ENCODE measurements at places on chromosomes 7 and 10. TPM values are rescaled to one million over a fixed set of nuclear protein-coding genes. Genes with fewer than 3 reads are reported as not detected.

DNA sequence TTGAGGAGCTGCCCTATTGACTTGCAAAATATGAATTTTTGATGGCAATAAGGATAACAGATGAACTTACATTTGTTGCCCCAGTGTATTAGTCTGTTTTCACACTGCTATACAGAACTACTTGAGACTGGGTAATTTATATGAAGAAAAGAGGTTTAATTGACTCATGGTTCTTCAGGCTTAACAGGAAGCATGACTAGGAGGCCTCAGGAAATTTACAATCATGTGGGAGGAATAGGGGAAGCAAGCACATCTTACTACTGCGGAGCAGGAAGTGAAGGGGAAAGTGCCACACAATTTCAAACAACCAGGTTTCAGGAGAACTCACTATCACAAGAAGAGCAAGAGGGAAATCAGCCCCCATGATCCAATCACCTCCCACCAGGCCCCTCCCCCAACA, 57.9 kb downstream of the ZNF22 start:
- H3K27ac ChIP-seq: no peak overlapping the region
- no peaks in the 10 kb centered on the region for H3K4me1 ChIP-seq
- H3K4me3 ChIP-seq: no peak overlapping the region
- no peak for DNase-seq
- H3K36me3 ChIP-seq: no peaks in the 10 kb centered on the region

DNA sequence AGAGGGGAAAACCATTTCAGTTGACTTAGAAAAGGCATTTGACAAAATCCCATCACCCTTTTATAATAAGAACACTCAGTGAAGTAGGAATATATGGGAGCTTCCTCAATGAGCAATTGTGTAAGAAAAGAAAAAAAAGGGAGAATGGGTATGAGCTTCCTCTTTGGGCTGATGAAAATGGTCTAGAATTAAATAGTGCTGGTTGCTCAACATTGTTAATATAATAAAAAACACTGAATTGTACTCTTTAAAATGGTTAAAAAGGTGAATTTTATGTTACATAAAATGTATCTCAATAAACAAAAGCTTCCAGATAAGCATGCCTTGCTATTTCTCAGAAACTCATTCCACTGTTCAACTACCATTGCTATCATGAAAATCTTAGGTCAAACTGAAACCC, 40.6 kb downstream of the LRRC17 start:
- H3K36me3 ChIP-seq: peaks cover 2% of the 10 kb centered on the region
- no peak for DNase-seq
- H3K27ac ChIP-seq: no peak overlapping the region
- H3K4me1 ChIP-seq: no peaks in the 10 kb centered on the region
- H3K4me3 ChIP-seq: no peak overlapping the region

- peaks cover 9% of the 10 kb centered on the region for H3K27me3 ChIP-seq
- no peak for DNase-seq
- no peak overlapping the region for H3K4me3 ChIP-seq
- H3K4me1 ChIP-seq: no peaks in the 10 kb centered on the region
- no peaks in the 10 kb centered on the region for H3K36me3 ChIP-seq
Measured at GRCh38 chr10:33293076-33293475, 41.4 kb downstream of the NRP1 start.

DNA sequence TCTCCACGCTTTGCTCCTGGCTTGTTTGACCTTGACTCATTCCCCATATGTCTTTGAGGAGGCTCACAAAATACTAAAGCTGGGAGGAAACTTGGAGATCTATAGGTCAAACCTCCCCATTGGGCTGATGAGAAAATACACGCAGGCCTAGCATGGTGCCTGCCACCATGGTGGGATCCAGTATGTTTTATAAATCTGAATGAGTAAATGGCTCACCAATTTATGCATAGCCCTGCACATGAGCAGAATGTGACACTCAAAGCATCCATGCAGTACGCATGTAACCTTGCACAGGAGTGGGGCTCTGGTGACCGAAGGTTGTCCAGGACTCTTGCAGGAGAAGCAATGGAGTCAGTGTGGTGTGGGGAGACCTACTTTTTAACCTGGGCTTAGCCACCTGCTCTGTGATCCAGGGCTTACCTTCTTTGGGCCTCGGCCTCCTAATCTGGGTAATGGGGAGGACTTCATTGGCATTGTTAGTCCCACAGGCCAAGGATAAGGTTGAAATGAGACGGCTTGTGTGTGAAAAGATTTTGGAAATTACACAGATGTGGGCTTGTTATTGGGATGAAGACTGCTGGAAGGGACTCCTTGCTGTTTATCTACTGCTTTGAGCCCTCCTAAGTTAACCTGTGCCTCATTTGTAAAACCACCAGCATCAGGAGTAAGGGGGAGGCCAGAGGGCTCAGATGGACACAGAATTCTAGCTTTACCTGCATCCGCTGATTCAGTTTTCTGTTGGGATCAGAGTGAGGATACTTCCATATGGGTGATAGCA, 58.4 kb downstream of the ADCYAP1R1 start:
- H3K4me3 ChIP-seq: no peak overlapping the region
- H3K36me3 ChIP-seq: no peaks in the 10 kb centered on the region
- H3K27ac ChIP-seq: no peak overlapping the region
- H3K27me3 ChIP-seq: no peaks in the 10 kb centered on the region
- H3K4me1 ChIP-seq: no peaks in the 10 kb centered on the region
- no peak for DNase-seq

DNA sequence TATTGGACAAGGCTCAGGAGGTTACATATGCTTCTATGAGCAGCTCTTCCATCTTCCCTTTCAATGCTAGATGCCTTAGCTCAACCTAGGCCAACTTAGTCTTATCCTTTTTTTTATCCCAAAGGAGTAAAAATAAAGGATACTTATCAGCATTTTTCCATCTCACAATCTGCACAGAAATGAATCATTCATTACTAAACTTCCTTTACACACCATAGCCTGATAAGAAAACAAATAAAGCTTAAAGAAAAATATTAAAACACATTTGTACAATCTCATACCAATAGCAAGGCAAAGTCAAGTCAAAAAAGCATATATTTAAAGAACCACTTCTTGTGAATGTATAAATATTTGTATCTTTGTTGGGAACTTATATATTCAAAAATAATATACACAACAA, 407.4 kb downstream of the GRM8 start:
- H3K4me1 ChIP-seq: no peaks in the 10 kb centered on the region
- DNase-seq: no peak
- H3K27ac ChIP-seq: no peak overlapping the region

GRCh38 chr7:38694326-38694725, 63.2 kb upstream of the AMPH start:
- peaks cover 5% of the 10 kb centered on the region for H3K27me3 ChIP-seq
- H3K27ac ChIP-seq: no peak overlapping the region
- no peaks in the 10 kb centered on the region for H3K4me1 ChIP-seq
- no peak for DNase-seq
- H3K36me3 ChIP-seq: no peaks in the 10 kb centered on the region

DNA sequence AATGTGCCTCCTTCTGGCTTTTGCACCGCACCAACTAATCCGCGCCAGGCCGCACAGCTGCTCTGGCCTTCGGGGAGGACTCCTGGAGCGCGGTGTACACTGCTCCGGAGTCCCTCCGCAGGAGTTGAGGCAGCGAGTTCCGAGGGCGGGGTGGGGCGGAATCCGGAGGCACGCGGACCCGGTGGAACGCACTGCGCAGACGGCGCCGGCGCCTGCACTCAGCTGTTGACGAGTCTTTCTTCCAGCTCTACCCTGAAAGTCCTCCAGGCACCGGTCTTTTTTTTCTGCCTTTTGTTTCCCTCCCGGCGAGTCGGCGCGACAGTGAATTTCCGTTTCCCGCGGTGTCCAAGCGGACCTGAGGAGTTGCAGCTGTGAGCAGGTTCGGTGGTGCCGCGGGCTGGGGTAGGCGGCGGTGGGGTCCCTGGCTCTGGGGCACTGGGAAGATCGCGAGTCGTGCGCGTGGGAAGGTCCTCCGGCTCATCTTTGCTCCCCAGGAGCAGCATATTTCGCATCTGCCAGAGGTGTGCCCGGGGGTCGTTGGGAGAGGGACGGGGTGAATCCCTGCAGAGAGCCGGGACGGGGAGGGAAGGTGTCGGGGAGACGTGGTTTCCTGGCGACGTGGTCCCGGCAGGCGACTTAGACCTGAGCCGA, 44.1 kb downstream of the SFTPD start:
- H3K27ac ChIP-seq: no peak overlapping the region
- peaks cover 14% of the 10 kb centered on the region for H3K4me1 ChIP-seq
- H3K36me3 ChIP-seq: no peaks in the 10 kb centered on the region
- peak; percentile 37 for DNase-seq
- peaks cover 62% of the 10 kb centered on the region for H3K27me3 ChIP-seq

DNA sequence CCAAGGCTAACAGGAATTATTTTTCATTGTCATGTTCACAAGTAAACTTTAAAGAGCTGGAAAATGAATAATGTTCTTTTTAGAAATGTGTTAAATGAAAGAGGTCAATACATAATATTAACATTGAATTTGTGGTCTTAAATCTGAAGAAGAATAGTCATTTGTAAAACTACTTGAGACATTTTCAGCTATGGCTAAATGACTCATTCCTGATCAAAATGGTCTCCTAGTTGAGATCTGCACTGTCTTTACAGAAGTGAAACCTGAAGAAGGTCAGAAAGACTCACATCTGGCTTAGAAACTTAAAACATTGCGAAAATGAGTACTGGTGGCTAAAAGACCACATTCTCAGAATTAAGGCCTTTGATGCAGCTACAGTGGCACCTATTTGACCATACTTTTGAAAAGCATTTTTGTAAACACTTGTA, 5.9 kb downstream of the PIK3CG start:
- no peaks in the 10 kb centered on the region for H3K27me3 ChIP-seq
- no peak for DNase-seq
- peak overlapping the region; percentile 35 for H3K4me3 ChIP-seq
- no peak overlapping the region for H3K27ac ChIP-seq
- peaks cover 56% of the 10 kb centered on the region for H3K4me1 ChIP-seq

DNA sequence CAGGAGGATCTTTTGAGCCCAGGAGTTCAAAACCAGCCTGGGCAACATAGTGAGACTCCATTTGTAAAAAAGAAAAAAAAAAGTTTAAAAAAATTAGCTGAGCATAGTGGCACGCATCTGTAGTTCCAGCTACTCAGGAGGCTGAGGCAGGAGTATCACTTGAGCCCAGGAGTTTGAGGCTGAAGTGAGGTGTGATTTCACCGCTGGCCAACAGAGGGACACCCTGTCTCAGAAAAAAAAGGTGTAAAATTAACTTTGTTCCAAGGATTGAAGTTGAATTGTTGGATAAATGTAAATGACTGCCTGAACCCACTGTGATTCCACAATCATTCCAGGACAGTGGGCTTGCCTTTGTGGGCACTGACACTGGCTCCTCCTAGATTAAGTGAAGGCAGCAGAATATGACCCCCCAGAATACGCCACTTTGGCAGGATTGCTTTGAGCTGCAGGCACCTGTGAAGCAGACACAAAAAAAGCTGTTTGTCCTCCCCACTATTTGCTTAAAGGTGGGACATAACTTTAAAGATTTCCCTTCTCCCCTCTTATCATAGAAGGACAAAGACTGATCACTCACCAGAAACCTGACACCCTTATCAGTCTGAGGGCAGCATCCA, 57.2 kb upstream of the FOXI2 start:
- no peak overlapping the region for H3K27ac ChIP-seq
- DNase-seq: no peak
- H3K36me3 ChIP-seq: no peaks in the 10 kb centered on the region
- no peaks in the 10 kb centered on the region for H3K4me1 ChIP-seq
- no peak overlapping the region for H3K4me3 ChIP-seq

- peaks cover 14% of the 10 kb centered on the region for H3K4me1 ChIP-seq
- DNase-seq: no peak
- peaks cover 5% of the 10 kb centered on the region for H3K36me3 ChIP-seq
- H3K27me3 ChIP-seq: no peaks in the 10 kb centered on the region
Measured at GRCh38 chr10:21943633-21944265, 59.8 kb downstream of the DNAJC1 start.

- no peaks in the 10 kb centered on the region for H3K27me3 ChIP-seq
- H3K4me3 ChIP-seq: peak overlapping the region; percentile 35
- H3K4me1 ChIP-seq: peaks cover 21% of the 10 kb centered on the region
- H3K27ac ChIP-seq: peak overlapping the region; percentile 71
- peaks cover 21% of the 10 kb centered on the region for H3K36me3 ChIP-seq
- no peak for DNase-seq
Measured at GRCh38 chr7:2517678-2518507, 1.7 kb upstream of the LFNG start.

DNA sequence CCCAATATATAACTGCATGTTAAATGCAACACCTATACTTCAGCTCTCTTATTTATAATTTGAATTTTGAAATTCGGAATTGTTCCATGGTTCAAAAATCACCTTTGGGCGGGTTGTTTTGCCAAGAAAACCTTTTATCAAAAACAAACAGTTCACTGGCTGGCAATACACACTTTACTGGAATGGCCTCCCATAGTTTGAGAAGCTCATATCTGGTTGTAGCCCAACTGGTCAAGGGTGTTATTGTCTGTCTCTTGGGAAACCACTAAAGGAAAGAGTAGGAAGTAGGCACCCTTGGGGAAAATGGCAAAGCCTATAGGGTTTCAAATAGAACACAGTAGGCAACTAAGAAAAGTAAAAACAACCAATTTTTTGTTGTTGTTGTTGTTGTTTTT, 117.9 kb downstream of the HIPK2 start:
- H3K4me3 ChIP-seq: no peak overlapping the region
- H3K4me1 ChIP-seq: peaks cover 26% of the 10 kb centered on the region
- H3K36me3 ChIP-seq: peaks cover 13% of the 10 kb centered on the region

- no peaks in the 10 kb centered on the region for H3K36me3 ChIP-seq
- H3K4me3 ChIP-seq: no peak overlapping the region
- H3K4me1 ChIP-seq: no peaks in the 10 kb centered on the region
- no peak overlapping the region for H3K27ac ChIP-seq
Measured at GRCh38 chr7:25481891-25482290, 253.6 kb upstream of the NPVF start.

The SPAM1 gene
- total RNA-seq: not detected

The GDF10 gene
- 0.08 TPM for total RNA-seq

The CRYGN gene
- 0.25 TPM for total RNA-seq

The CLRN3 gene
- not detected for total RNA-seq

The INSYN2A gene
- total RNA-seq: not detected

The NCF1 gene
- 2.6 TPM for total RNA-seq

The PLAU gene
- 0.96 TPM for total RNA-seq

Measured in activated CD4-positive, alpha-beta T cell treated with anti-CD3 and anti-CD28 coated beads, Interleukin-2, amount 10 ng/mL, durations not matched to agents 7 days and 5 days (primary cell).